ENCODE measurements at places on chromosomes 2 and 18. TPM values are rescaled to one million over a fixed set of nuclear protein-coding genes. Genes with fewer than 3 reads are reported as not detected.

The NR4A2 gene
- 3.1 TPM for total RNA-seq

The PDCD1 gene
- not detected for total RNA-seq

The GAD1 gene
- total RNA-seq = 0.79 TPM

The RBM44 gene
- 0.33 TPM for total RNA-seq

The PTPRN gene
- total RNA-seq = 2.2 TPM

The REV1 gene
- total RNA-seq = 10.9 TPM

The MBOAT2 gene
- total RNA-seq = 26.8 TPM

The LGALSL gene
- 14.5 TPM for total RNA-seq

The TNS1 gene
- 13.5 TPM for total RNA-seq

The AMER3 gene
- not detected for total RNA-seq

The SULT1C4 gene
- total RNA-seq = not detected

The DES gene
- total RNA-seq = 0.08 TPM

The KDM3A gene
- 24.2 TPM for total RNA-seq

The RAX gene
- total RNA-seq = not detected

The MARCHF4 gene
- total RNA-seq = 62.0 TPM

The PPP1R1C gene
- total RNA-seq = 2.0 TPM

The ANKRD62 gene
- not detected for total RNA-seq

The RRM2 gene
- 244 TPM for total RNA-seq
